ENCODE measurements at places on chromosomes 6 and 20.

GRCh38 chr6:107849325-107849724 is 25.2 kb upstream of the SCML4 start:
- no peak for DNase-seq

DNA sequence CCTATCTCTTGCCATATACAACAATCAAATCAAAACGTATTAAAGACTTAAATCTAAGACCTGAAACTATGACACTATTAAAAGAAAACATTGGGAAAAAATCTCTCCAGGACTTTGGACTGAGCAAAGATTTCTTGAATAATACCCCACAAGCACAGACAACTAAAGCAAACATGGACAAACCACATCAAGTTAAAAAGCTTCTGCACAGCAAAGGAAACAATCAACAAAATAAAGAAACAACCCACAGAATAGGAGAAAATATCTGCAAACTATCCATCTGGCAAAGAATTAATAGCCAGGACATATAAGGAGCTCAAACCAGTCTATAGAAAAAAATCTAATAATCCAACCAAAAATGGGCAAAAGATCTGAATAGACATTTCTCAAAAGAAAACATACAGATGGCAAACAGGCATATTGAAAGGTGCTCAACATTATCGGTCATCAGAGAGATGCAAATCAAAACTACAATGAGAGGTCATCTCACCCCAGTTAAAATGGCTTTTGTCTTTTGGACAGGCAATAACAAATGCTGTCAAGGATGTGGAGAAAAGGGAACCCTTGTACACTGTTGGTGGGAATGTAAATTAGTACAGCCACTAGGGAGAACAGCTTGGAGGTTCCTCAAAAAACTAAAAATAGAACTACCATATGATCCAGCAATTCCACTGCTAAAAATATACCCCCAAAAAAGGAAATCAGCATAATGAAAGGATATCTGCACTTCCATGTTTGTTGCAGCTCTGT is 76.2 kb downstream of the SNX5 start:
- no peak for DNase-seq

DNA sequence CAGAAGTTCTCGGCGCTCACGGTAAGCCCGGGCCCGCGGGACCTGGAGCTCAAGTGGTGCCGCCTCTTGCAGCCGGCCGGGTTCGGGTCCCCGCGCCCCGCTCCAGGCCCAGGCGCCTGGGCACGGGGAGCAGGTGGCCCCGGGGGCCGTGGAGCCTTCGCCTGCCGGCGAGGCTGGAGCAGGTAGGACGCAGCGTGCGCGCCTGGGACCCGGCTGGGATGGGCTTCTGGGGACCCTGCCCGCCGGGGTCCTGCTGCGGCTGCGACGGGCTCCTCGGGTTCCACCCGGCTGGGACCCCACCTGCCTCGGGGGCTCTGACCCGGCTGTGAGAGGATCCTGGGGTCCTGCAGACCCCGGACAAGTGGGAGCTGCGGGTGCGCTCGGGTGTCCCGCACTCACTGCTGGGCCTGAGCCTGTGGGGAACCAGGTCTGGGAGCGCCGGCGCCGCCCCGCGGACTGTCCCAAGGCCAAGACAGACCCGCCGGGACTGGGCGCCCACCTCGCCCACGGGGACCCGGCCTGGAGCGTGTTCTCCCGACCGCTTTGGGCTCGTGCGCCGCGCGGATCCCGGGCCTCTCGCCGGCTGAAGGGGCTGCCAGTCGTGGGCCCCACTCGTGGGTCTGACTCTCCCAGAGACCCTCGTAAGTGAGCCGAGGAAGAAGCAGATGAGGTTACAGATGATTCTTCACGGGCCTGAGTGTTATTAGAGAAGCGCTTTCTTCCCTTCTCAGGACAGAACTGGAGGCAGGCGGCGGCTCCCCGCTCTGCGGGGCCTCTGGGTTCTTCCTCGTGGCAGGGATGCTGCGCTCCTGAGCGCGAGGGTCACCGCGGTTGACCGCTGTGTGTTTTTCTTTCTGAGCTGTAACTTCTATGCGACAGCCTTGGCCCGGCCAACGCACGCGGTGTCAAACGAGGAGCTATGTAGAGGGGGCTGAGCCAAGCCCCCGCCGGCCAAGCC is 729 bp downstream of the SMOC2 start:
- no peak for DNase-seq

DNA sequence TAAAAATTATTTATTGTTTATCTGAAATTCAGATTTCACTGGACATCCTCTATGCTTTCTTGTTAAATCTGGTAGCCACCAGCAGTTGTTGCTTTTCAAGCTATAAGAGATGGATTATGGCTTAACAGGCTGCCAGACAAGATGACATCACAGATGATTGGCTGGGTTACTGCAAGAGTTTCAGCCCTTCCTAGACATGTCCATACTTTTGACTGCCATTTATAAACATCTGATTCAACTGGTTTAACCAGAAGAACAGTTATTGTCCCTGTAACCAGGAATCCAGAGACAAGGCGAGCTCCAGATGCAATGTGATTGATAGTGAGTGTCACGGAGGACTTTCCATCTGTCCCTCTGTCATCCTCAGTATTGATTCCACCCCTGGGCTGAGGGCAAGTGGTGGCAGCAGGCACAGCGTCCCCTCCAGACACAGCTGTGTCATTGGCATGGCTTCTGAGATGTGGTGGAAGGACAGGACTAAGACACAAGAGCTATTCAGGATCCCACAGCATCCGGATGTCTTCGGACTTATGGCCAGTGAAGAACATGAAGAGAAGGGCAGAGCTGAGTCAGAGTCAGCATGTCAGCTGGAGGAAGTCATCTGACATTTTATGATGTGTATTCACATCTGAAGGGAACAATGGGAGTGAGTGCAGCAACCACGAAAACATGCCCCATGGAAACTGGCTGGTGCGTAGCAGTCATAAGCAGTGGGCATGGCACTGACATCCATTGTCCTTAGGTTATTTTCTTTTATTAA is 284.5 kb upstream of the CDYL start:
- DNase-seq, result no peak

DNA sequence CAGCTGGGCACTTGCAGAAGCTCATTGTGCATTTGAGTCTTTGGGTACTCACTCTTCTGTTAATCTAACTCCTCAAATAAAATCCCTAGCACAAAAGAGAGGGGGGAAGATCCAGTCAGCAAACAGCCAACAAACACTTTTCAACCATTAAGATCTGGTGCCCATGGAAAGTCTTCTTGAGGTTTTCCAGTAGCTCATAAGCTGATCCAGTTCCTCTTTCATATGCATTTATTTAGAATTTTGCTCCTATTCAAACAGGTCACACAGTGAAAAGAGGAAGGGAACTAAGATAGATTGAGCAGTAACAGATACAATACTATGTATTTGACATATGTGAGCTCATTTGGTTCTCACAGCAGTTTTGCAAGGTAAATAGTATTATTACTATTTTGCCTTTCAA is 38.6 kb downstream of the HLA-DPB1 start:
- no peak for DNase-seq

DNA sequence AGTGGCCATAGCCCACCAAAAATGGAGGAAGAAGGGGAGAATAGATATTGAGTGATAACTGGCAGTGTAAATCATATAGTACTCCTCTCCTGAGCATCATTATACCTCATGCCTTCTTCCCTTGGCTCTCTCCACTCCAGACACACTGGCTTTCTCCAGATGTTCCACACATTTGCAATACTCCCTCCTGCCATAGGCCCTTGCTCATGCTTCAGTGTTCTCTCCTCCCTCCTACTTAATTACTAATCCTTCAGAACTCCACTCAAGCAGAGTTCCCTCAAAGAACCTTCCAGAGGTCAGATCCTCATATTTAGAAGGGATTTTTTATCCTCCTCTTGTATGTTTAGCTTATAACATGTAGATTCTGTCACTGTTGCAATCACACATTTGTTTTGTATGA is 279.5 kb upstream of the SUPT3H start:
- no peak for DNase-seq

GRCh38 chr6:167293590-167294091 is 2.5 kb downstream of the UNC93A start:
- DNase-seq, result no peak

DNA sequence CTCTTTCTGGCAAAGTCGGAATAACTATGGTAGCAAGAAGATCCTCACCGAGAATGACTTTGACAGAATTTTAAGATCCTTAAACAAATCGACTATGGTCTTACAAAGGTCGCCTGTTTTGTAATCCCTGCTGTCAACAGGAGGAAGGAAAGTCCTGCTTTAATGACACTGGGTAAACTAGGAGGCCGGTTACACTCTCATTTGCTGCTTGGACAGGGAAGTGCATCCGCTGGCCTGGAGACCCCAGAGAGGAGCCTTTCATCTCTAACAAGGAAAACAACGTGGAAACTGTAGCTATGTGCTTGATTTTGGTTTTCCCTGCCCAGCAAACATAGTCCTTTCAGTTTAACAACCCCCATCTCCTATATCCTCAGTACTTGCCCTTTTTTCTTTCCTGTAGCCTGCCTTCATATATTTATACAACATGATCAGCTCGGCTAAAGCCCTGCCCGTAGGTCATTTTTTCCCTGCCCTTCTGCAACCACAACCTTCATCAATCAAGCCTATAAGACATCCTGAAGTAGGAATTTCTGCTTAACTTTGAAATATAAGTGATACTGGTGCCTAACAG is 97.2 kb upstream of the RIN2 start:
- no peak for DNase-seq

DNA sequence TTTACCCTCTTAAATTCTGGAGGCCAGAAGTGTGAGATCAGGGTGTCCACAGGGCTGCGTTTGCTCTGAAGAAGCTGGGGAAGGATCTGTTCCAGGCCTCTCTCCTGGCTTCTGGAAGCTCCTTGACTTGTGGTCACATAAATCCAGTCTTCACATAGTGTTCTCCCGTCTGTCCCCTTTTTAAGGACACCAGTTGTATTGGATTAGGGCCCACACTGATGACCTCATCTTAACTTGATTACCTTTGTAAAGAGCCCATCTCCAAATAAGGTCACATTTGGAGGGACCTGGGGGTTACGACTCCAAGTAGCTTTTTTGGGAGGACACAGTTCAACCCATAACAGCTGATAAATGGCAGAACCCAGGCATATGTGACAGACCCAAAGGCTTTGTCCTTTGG is 20.0 kb upstream of the WFDC2 start:
- no peak for DNase-seq

- DNase-seq, result peak; percentile 90
Measured at GRCh38 chr6:16332175-16332542, 93.8 kb downstream of the GMPR start.

GRCh38 chr6:100846276-100846675 is 34.9 kb downstream of the ASCC3 start:
- DNase-seq, result no peak

DNA sequence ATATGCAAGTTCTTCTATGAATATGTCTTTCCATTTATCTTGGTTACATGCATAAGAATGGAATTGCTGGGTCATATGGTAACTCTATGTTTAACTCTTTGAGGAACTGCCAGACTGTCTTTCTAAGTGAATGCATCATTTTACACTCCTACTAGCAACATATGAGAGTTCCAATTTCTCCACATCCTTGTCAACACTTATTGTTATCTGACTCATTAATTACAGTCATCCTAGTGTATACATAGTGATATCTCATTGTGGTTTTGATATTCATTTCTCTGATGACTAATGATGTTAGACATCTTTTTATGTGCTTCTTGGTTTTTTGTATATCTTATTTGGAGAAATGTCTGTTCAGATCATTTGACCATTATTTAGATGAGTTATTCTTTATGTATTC is 96.7 kb upstream of the LAMP5 start:
- DNase-seq, result no peak

GRCh38 chr6:72691249-72691648 is 69.4 kb downstream of the KCNQ5 start:
- DNase-seq, result no peak

DNA sequence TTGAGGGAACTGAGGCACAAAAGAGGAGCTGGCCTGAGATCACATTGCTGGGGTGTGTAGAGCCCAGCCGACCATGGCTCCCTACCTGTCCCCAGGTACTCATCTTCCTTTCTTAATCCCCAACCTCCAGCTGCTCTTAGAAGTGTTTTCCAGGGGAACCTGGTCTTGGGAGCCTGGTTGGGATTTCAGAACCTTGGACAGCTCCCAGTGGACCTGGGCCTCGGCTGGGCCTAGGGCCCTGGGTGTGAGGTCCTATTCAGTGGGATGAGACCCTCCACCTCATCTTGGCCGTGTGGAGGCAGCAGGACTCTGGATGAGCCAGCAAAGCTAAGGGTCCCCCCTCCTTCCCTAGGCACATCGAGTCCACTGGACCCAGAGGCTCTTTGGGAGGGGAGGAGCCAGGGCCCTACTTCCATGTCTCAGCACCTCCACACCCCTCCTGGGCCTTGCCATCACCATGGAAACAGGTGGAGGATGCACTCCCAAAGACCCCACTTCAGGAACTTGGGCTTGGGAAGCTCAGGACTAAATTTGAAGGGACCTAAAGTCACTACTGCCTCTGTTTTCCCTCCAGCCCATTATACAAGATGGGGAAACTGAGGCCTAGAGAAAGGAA is 38.5 kb downstream of the DLGAP4 start:
- DNase-seq, result no peak

- no peak for DNase-seq
Measured at GRCh38 chr6:140427842-140428241, 1053.4 kb upstream of the CITED2 start.

- no peak for DNase-seq
Measured at GRCh38 chr6:137358273-137358672, 135.9 kb downstream of the OLIG3 start.

GRCh38 chr6:114556846-114557488 is 214.1 kb upstream of the HS3ST5 start:
- no peak for DNase-seq

- DNase-seq, result no peak
Measured at GRCh38 chr20:62583424-62583920, 58.8 kb upstream of the SLCO4A1 start.

- DNase-seq, result no peak
Measured at GRCh38 chr6:124872361-124873065, 89.7 kb upstream of the RNF217 start.

DNA sequence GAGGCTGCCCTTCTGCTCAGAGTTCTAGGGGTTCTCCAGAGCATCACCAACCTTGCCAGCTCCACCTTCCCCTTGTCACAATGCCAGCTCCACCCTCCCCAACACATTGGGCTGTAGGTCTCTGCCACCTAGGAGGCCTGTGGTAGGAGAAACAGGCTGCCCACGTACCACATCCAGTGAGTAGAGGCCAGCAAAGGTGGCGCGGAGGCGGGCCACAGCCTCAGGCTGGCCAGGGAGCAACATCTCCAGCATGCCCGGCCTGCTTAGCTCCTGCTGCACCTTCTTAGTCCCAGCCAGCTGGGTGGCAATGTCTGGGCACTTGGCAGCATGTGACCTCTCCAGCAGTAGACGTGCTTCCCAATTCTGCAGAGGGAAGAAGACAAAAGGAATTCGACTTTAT is 23.8 kb downstream of the GSS start:
- DNase-seq, result no peak

DNA sequence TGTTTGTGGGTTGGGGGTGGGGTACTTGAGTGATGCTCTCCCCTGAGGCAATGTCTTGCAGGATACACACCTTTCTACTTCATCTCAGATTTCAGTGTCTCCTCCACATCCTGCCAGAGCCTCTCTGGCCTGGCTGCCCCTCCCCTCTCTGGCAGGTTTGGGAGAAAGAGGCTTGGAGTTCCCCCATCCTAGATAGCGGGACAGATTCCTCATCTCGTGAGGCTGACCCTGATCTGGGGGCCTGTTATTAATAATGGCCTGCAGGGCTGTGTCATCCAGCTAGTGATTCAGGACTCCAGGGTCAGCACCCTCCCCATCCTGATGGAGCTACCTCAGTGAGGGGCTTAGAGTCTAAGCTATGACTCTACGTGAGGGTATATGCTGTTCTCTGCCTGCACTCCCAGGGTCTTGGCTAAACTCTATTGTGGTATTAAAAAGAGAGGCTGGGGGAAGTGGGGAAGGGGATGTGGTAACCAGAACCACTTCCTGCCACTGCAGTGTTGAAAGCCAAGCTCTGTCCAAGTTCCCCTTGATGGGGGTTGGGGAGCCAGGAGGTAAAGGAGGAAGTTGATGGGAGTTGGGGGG is 3.7 kb upstream of the MMP9 start:
- no peak for DNase-seq
